Caudate nucleus (tissue), 63 donors: ENCODE measurements at places on chromosomes 2 and 18.

GRCh38 chr2:57450170-57450569, 596.4 kb upstream of the VRK2 start:
- DNase-seq: no peak

GRCh38 chr2:200751786-200752185, 59.9 kb upstream of the BZW1 start:
- DNase-seq: no peak

GRCh38 chr2:190959911-190960788, 53.8 kb downstream of the STAT1 start:
- no peak for DNase-seq

GRCh38 chr2:192655916-192656315, 461.2 kb upstream of the TMEFF2 start:
- no peak for DNase-seq

DNA sequence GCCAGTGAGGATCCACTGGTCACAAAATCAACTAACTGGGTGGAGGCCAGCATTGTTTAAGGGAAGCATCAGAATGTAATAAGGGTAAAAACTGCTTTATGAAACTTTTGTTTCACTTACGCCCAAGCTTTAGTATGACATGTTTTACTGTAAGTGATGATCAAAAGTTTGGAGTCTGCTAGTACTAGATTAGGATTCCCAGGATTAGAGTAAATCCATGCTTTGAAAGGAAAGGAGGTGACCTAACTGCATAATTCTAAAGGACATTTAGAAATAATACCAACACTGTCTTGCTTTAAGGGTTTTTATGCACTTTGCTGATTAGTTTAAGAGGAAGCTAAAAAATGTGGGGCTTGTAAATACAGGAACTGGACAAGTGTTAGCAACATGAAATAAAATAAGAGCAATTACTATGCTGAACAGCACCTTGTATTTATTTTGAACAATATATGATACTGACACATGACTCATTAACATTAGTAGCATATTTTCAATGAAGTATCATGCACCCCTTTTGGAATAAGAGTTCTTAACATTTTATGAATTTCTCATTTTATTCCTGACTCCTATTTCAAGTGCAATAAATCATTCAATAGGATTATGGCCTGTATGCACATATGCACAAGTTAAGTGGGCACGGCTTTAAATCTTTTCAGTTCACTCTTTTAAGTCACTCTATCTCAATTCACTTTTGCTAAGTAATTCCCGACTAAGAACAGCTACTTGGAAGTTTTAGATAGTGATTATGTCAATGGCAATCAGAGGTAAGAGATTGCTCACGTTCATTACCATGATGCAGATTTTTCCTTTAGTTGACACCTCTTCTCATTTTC, 62.5 kb downstream of the STK39 start:
- no peak for DNase-seq

GRCh38 chr18:76750269-76750668, 72.1 kb upstream of the ZNF236 start:
- DNase-seq: no peak

DNA sequence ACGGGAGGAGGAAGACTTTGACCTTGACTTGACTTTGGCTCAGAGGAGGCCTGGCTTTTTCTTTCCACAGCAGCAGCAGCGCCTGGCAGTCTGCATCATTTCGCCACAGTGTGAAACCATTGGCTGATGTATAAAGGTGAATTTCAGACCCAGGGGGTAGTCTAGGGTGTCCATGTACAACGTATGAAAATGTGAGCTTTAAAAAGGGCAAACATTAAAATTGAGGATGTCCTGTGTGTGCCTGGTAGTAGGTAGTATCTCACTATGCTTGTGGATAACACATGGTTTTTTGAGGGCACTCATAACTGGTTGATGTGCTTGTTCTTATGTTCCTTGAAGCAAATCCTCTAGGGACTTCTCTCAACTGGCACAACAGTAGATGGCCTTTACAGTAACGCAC, 86.1 kb downstream of the LPIN1 start:
- no peak for DNase-seq

- DNase-seq: no peak
Measured at GRCh38 chr2:213057977-213058376, 93.4 kb downstream of the IKZF2 start.

GRCh38 chr2:226790431-226790830, 9.2 kb downstream of the IRS1 start:
- DNase-seq: no peak

DNA sequence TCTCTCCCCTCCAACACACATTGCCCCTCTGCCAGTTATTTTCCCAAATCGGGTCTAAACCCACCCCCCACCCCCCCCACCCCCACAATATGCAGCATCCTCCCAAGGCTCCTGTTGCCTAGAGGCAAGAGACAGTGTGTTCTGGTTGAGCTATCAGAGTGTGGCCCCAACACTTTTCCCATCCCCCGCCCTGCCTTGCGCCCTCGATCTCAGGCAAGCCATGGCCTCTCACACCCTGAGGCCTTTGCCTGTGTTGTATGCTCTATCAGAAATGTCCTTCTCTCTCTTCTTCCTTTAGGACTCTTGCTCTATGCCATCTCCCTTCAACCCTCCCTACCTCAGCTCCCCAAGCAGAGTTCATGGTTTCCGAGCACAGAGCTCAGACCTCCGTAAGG, 9.5 kb upstream of the GRHL1 start:
- no peak for DNase-seq

GRCh38 chr18:57754577-57755338, 48.4 kb downstream of the ATP8B1 start:
- no peak for DNase-seq
